ENCODE measurements at places on chromosomes 11 and 22. TPM values are rescaled to one million over a fixed set of nuclear protein-coding genes. Genes with fewer than 3 reads are reported as not detected.

Gene FBLN1
- 261 TPM for total RNA-seq

DNA sequence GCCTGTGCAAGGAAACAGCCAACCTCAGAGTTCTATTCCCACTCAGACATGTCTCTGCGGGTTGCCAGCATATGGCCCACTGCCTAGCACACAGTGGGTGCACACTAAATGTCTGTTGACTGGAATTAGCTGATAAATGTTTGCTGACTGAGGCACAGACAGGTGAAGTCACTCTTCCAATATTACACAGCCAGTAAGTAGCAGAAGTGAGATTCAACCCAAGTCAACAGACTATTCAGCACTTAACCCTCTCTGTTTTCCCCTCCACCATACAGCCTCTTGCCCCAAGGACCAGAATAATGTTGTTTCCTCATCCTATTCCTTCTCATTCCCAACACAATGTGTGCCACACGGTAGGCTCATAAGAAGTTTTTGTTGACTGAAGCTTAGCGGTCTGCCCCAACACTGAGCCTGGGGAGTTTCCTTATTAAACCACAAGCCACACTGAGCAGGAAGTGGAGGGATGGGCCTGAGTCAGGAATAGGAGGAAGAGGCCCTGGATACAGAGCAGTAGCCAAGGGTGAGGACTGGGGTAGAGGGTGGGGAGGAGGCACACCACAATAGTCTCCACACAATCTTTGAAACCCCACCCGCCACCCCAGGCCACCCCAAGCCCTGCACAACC, 15.7 kb upstream of the IL10RA start:
- H3K27me3 ChIP-seq = no peaks in the 10 kb centered on the region
- no peaks in the 10 kb centered on the region for H3K36me3 ChIP-seq
- H3K27ac ChIP-seq = no peak overlapping the region
- H3K4me1 ChIP-seq = peaks cover 4% of the 10 kb centered on the region

- no peaks in the 10 kb centered on the region for H3K27me3 ChIP-seq
- no peaks in the 10 kb centered on the region for H3K36me3 ChIP-seq
- no peak overlapping the region for H3K4me3 ChIP-seq
- H3K4me1 ChIP-seq = peaks cover 7% of the 10 kb centered on the region
- H3K27ac ChIP-seq = no peak overlapping the region
Observed at GRCh38 chr22:27194096-27194748, 536.8 kb downstream of the MIAT start.

- H3K27ac ChIP-seq = no peak overlapping the region
- H3K4me3 ChIP-seq = no peak overlapping the region
- no peak for DNase-seq
- no peaks in the 10 kb centered on the region for H3K4me1 ChIP-seq
Observed at GRCh38 chr11:82996966-82997606, 74.6 kb downstream of the RAB30 start.

DNA sequence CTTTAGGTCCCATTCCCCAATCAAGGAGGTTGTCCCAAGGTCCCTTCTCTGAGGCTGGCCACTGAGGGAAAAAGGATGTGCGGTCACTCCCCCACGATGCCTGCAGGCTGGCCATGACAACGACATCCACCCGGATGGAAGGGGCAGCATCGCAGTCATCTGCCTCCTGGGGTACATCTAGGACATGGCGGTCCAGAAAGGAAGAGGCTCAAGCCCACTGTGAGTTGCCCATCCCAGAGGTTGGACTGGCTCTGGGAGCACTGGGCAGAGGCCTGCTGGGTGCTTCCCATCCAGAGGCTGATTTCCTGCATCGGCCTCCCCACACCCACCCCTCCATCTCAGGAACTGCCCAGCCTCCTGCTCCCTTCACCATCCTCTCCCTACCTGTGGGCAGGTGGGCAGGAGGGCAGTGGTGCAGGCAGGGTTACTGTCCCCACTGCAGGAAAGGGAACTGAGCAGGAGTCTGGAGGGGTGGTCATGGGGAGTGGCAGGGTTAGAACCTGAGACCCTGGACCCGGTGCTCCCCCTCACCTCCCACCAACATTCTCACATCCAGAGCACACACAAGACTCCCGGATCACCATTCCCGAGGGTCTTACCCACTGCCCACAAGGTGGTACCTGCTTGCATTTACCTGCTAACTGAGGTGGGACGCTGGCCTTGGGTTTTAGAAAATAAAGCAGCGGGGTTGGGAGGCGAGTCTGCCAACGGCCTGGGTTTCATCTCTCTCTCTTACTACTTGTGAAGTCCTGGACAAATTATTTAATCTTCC, 4.4 kb downstream of the RCE1 start:
- H3K4me3 ChIP-seq = no peak overlapping the region
- H3K27me3 ChIP-seq = no peaks in the 10 kb centered on the region
- peaks cover 14% of the 10 kb centered on the region for H3K4me1 ChIP-seq
- H3K27ac ChIP-seq = no peak overlapping the region
- DNase-seq = no peak

Measured in tibial nerve (tissue), 4 donors.